T1000 (cell line): ENCODE measurements at places on chromosomes 13 and 19.

DNA sequence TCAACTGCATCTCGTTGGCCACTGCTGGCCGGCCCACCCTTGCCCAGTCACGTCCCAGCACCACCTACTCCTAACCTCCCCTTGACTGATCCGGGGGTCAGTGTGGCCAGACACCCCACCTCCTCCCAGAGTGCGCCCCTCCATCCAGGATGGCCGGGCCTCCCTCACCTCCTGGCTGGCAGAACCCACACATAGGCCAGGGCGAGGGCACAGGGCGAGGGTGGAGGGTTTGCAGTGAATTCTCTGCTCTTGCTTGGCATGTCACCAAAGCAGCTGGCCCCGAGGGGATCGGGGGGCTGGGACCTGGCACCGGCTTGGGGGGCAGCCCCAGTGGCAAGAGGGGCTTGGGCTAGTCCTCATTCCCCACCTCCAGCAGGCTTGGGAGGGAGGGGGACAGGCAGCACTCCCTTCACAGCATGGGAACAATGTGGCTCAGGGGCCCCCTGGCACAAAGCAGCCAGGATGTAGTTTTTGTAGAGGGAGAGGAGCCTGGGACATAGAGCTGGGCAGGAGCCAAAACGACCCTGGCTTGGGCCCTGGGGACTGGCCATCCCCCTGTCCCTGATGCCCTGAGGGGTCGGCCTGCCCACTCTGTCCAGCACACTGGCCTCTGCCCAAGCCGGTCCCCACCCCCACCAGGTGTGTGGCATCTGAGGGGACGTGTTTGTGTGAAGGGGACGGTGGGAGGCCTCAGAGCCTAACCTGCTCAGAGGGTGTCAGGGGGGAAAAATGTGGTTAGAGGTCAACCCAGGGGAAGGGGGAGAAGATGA lies 28.5 kb upstream of the ASF1B start:
- no peak for DNase-seq

- peak; percentile 32 for DNase-seq
Measured at GRCh38 chr19:14381689-14382474, 638 bp downstream of the ADGRE5 start.

DNA sequence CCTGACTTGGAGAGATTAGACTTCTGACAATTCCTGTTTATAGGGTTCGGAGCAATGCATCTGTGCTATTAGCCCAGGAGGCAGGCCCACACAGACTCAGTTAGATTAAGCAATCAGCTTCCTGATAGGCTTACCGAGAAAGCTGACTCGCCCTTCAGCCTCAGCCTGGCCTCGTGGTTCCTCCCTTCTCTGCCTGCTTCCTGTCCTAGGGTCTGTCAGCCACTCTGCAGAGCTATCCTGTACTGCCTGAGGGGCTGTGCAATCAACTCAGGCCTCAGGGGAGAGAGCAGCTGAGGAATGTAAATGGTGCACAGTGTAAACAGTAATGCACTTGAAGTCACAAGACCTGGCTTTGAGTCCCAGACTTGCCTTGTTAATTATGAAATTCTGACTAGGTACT lies 30.7 kb downstream of the HTR2A start:
- peak; percentile 37 for DNase-seq

DNA sequence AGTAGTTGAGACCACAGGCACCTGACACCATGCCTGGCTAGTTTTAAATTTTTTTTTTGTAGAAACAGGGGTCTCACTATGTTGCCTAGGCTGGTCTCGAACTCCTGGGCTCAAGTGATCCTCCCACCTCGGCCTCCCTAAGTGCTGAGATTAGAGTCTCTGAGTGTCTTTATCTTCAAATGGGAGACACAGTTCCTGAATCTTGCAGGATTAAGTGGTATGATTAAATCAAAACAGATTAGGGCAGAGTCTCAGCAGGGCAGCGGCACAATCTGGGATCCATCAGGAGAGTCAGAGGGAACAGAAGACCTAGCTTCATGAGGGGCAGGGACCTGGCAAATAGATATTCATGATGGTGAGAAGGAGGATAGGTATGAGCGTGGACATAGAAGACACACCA lies 953 bp downstream of the RLN3 start:
- no peak for DNase-seq

GRCh38 chr19:11421371-11422098 lies 2.4 kb upstream of the RGL3 start:
- no peak for DNase-seq

DNA sequence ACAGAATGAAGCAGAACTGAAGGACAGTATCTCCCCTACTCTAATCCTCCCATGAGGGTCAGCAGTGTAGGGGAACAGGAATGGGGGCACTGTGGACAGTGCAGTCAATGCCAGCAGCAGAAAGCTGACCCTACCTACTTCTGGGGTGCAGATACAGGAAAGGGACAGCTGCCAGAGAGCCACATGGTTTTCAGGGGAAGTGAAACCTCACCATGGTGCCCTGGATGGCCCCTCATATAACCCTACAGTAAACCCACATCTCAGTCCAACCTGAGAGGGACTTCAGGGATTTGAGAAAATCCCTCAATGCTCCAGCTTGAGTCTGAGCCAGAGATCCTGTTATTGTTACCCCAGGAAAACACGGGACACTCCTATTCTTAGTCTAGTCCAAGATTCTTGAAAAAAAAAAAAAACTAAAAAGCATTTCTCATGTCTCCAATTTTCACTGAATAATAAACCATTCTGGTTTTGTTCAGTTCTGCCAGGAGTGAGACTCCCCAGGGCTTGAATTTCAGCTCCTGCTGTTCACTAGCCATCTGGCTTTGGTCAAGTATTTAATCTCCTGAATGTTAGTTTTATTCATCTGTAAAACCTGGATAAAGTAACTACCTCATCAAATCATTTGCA lies 511.6 kb upstream of the ARGLU1 start:
- DNase-seq: no peak

DNA sequence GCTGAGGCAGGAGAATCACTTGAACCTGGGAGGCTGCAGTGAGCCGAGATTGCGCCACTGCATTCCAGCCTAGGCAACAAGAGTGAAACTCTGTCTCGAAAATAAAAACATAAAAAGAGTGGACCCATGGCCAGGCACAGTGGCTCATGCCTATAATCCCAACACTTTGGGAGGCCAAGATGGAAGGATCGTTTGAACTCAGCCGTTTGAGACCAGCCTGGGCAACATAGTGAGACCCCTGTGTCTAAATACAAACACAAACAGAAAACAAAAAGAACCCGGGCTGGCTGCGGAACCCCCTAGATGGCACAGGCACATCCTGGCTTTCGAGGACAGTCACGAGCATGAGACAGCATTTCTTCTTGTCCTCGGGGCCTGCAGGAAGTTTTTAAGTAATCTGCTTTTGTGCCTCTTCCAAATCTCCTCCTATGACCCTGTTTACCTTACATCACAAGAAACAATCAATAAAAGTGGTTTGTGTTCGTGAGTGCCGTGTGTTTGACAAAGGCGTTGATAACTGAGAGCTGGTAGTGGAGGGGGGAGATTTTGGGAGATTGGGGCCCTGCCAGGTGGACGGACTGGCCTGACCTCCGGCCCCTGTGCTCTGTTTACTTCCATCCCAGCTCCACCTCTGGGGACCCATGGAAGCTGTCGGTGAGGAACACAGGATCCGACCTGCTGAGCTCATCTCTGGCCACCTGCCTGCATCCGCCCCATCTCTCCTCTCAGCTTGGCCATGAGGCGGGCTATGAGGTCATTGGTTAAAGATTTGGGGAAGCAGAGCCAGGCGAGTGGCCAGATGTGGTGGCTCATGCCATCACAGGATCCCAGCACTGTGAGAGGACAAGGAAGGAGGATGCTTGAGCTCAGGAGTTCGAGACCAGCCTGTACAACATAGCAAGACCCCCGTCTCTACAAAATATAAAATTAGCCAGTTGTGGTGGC lies 5.9 kb upstream of the GDF15 start:
- peak; percentile 38 for DNase-seq

- no peak for DNase-seq
Measured at GRCh38 chr19:22935151-22935550, 67.8 kb downstream of the ZNF728 start.
